ENCODE measurements at places on chromosomes 2 and 18.

GRCh38 chr18:52237551-52237950 lies 102.4 kb upstream of the DCC start:
- DNase-seq = no peak

DNA sequence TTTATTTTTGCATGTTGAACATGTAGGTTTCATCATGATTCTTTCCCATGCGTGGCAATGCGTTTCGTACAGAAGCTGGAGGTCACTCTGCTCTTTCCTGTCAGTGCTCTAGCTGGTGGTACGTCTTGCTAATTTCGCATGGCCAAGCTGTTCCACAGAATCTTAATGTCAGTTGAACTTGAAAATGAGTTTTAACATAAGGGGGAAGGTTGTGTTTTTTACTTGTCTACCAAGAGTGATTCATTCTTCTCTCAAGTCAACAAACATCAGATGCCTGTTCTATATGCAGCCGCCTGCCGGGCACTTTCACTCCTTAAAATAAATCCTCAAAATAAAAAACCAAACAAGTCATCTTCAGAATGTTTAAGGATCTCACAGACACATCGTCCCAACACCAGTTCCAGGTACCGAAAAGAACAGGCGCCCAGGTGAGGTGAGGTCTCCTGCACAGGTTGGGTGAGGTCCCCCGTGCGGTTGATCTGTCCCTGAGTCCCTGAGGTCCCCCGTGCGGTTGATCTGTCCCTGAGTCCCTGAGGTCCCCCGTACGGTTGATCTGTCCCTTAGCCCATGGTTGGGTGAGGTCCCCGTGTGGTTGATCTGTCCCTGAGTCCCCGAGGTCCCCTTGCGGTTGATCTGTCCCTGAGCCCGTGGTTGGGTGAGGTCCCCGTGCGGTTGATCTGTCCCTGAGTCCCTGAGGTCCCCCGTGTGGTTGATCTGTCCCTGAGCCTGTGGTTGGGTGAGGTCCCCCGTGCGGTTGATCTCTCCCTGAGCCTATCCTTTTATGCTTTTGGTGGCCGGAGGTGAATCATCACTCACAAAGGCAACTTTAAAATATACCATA lies 57.0 kb upstream of the KCNG2 start:
- DNase-seq = peak; percentile 13

GRCh38 chr2:122988395-122989221 lies 1036.5 kb upstream of the CNTNAP5 start:
- no peak for DNase-seq

DNA sequence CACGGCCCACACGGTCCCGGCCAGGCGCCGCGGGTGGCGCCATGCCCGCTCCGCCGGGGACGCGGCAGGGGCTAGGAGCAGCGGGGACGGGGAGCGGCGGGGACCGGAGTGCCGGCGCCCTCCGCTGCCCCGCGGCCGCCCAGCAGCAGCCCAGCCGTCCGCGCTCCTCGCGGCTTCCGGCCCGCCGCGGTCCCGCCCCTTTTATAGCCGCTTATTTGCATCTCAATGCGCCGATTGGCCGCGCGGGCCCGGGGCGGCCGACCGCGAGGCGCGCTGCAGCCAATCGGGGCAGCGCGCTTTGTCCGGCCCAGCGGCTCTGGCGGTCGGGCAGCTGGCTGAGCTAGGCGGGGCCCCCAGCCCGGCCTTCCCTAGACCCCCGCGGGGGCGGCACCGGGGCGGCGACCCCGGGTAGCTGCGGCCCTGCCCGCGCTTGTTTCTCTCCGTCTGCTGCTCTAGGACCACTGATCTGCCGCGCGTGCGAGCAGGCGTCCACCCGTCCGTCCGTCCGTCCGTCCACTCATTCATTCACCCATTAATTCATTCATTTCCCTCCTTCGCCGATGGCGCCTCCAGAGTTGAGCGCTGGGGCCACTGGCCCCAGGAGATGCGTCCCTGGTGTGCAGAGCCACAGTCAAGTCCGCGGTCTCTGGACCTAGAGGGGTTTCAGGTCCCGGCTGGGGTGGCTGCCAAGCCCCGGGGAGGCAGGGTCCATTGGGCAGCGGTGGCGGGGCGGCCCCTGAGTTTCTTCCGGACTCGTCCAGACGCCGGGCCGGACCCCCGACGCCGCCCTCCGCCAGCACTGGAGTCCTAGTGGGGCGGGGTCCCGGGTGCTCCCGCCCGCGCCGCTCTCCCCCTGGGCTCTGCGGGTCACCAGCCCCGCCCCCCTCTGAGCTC lies at the start of gene HES6:
HES6 (minus strand) TSS at position 176 of the 894 bp plus-strand sequence; CDS start at position 43, 133 bp downstream.
- peak; percentile 76 for DNase-seq

GRCh38 chr2:178756343-178756742 lies 50.9 kb downstream of the TTN start:
- DNase-seq = no peak

- no peak for DNase-seq
Observed at GRCh38 chr2:65710779-65711295, 278.4 kb upstream of the SPRED2 start.

- peak; percentile 7 for DNase-seq
Observed at GRCh38 chr2:109266998-109267854, 138.2 kb downstream of the SH3RF3 start.

GRCh38 chr2:233676046-233676445 lies 4.3 kb downstream of the UGT1A9 start:
- DNase-seq = no peak

- DNase-seq = no peak
Observed at GRCh38 chr2:28683100-28683706, 68.4 kb upstream of the PPP1CB start.

DNA sequence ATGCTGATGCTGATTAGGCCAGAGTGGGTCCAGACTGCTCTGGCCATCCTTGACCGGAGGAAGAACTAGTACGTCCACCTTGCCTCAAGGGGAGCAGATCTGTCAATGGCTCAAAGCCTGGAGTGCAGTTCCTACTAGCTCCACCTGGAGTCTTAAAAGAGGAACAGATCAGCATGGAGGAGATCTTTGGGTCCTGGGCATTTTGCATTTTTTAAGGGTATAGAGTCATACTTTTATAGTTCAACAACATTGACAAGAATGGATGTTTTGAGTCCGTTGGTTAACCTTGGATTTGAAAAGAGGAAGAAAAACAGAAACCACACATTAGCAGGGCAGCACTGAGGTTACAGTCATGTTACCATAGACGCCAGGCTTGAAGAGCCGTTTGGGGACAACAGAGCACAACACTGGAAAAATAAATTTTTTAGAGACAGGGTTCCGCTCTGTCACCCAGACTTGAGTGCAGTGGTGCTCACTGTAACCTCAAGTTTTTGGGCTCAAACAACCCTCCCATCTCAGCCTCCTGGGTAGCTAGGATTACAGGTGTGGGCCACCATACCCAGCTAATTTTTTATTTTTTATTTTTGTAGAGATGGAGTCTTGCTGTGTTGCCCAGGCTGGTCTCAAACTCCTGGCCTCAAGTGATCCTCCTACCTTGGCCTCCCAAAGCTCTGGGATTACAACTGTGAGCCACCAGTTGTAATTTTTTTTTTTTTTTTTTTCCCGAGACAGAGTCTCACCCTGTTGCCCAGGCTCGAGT lies 78.5 kb downstream of the PRKCE start:
- DNase-seq = no peak

DNA sequence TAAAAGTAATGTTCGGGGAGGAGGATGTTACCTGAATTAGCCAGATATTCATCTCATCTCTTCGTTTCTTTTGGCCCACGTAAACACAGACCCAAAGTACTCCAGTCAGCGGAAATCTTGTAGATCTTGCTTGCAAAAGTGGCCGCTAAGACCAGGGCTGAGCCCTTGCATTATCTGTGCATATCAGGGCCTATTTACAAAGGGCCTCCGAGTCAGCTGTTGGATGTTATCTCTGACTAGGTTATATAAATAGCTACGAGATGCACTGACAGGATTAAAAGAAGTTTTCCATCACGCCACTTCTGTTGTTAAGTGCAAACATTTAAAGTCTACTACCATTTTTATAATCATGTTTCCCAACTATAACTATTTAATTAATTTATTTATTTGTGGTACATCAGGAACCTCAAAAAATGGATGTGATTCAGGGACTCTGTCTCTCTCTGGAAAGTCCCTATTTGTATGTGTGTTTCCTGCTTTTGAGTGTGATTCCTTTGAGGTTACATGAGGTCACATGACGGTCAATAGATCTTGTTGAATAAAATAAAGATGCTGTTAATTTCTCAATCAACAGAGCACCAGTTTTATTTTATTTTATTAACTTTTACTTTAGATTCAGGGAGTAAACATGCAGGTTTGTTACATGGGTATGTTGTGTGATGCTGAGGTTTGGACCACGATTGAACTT lies 46.8 kb upstream of the MBOAT2 start:
- no peak for DNase-seq

DNA sequence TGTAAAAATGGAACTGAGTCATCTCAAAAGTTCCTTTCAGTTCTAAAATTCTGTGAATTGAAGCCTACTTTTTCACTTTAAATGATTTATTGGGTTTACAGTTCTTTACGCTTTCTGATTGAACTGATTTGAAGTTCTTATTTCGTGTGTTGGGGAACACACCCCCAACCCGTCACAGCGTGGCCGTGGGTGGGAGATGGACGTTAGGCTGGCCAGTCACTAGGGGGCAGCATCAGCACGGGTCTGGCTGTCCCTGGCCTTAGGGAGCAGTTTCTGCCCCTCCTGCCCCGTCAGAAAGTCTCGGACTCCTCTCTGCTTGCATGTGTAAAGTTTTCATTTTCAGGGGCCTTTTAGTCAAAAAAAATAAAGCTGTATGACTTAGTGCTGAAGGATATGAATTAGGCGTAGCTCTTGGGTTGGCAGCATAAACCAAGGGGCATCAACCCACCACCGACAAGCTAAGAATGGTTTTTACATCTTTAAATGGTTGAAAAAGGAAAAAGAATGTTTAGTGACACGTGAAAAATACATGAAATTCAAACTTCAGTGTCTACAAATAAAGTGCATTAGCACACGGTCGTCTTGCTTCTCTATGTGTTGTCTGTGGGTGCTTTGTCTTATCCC lies 63.4 kb downstream of the ZCCHC2 start:
- DNase-seq = peak; percentile 54

GRCh38 chr2:104826016-104826415 lies 27.9 kb upstream of the POU3F3 start:
- DNase-seq = no peak

- DNase-seq = no peak
Observed at GRCh38 chr2:122905431-122905830, 1119.7 kb upstream of the CNTNAP5 start.

- DNase-seq = no peak
Observed at GRCh38 chr18:959854-960253, 55.2 kb downstream of the ADCYAP1 start.

- no peak for DNase-seq
Observed at GRCh38 chr2:185219981-185220380, 518.6 kb upstream of the FSIP2 start.

GRCh38 chr2:127475788-127476187 lies 50.5 kb downstream of the IWS1 start:
- no peak for DNase-seq

- no peak for DNase-seq
Observed at GRCh38 chr2:219638948-219639755, 11.7 kb downstream of the SLC4A3 start.

GRCh38 chr2:98809878-98810587 lies 79.1 kb upstream of the MGAT4A start:
- no peak for DNase-seq

GRCh38 chr2:70088598-70089219 lies 1.4 kb downstream of the PCBP1 start:
- no peak for DNase-seq

DNA sequence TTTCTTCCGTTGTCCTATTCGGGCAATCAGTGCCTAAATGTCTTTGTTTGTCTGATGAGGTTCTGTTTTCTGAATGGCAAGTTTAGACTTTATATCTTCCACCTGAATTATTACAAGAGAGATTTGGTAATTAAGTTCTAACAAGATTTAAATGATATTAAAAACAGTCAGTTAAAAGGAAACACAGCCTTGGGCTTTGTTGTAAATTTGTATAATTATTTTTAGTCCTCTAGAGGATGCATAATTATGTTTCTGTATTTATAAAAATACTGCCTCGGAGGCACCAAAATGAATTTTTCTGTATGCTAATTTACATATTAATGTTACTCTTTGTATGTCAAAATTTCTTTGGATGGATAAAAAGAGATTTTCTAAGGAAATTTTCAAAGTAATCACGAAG lies 136.7 kb downstream of the CDCA7 start:
- no peak for DNase-seq

All from activated T-cell treated with anti-CD3 and anti-CD28 coated beads, Interleukin-2, amount 50 U/mL, for 1 hour (primary cell).